NCI-H1436 (cell line): ENCODE measurements at places on chromosomes 2 and 18.

- DNase-seq: peak; percentile 35
These were observed 825 bp downstream of the ITGA6 start for GRCh38 chr2:172427990-172428831.

GRCh38 chr2:74760875-74761630, 72.9 kb upstream of the HK2 start:
- no peak for DNase-seq

DNA sequence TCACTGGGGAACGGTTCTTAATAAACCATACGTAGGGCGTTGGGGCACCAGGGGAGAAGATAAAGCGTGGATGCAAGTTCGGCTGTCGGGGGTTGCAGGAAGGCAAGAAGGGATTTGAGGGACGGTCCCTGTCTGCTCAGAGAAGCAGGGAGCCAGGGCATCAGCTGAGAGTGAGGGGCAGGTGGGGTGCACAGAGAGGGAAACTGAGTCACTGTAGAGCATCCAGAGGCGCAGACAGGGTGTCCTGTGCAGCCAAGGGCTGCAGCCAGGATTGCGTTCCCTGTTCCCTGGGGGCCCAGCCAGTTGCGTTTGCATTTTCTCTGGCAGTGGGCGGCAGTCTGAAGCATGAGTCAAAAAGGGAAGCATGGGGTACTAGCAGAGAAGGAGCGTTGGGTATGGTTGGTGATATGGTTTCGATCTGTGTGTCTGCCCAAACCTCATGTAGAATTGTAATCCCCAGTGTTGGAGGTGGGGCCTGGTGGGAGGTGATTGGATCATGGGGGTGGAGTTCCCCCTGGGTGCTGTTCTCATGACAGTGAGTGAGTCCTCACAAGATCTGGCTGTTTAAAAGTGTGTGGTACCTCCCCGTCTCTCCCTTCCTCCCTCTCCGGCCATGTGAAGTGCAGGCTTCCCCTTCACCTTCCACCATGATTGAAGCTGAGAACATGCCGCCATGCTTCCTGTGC, 202.9 kb downstream of the NDUFA10 start:
- no peak for DNase-seq

DNA sequence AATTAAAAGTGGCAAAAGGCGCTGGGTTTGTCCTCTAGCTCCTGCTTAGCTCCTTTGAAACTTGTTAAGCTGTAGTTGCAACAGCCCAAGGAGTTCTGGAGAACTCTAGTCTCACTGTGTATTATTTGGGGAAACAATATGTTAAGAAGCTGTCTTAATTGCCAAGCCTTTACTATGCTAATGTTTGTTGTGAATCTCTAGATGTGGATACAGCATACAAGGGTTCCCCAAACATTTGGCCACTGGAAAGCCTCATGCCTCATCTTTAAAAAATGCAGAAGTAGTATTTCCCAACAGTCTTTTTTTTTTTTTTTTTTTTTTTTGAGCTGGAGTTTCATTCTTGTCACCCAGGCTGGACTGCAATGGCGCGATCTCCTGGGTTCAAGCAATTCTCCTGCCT, 236.7 kb downstream of the PRKCE start:
- DNase-seq: no peak

DNA sequence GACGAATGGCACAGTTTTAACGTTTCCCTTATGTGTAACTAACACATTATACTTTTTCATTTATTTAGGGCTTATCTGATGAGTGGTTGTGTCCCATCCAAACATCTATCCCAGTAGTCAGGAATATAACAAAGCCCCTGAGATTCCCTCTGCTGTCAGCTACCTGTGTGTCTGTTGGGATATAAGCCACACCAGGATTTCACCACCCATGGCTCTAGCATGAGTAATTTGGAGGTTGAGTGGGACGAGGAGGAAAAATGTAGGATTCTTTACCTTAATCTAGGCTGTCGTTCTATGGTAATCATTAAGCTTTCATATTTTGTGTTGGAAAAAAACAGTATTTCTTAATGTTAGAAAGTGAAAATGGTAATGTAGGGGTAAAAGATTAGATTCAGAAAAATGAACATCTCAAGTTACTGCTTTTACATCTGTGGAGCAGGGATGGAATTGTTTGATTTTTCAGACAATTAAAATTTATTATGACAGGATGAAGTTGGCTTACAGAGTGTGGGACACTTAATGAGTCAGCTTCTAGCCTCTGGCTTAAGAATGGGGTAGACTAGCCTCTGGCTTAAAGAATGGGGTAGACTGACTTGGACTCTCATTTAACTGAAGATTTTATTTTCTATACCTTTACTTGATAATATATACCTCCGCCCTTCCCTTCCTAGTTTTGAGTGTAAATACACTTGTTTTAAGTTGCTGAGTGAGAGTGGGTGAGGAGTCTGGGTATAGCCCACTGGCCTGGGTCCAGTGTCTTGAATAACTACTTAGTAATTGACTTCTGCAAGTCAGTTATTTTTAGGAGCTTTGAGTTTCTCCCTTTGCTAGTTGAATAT, 88.5 kb upstream of the RANBP2 start:
- no peak for DNase-seq

DNA sequence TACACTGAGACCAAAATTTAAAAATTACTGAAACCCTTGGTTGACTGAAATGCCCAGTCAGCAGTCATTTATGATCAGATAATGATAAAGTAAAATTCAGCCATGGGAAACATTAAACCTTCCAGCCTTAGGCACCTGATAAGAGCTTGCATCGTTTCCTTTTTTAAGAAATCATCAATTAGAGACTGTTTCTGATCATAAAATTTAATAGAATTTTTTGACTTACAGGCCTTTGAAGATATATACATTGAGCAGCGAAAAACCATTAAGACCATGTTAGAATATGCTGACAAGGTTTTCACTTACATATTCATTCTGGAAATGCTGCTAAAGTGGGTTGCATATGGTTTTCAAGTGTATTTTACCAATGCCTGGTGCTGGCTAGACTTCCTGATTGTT, 99.6 kb upstream of the CSRNP3 start:
- no peak for DNase-seq

DNA sequence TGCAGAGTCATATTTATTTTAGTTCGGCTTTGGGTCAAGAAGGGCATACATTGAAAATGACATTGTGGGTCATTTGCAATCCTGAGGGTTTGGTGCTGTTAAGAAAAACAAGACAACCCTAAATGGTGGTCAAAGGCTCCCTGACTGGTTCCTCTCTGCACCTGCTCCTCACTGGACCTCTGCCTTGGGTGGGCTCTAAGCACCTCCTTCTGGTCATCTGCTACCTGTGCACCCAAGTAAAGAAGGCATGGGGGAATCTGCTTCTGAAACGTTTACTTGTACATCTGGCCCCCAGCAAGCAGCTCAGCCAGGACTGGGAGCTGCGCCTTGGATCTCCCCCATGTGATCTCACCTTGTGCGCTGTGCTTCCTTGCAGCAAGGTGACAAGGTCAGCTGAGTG, 55.2 kb upstream of the MAL start:
- DNase-seq: no peak

GRCh38 chr2:191728750-191729624, 51.1 kb downstream of the NABP1 start:
- DNase-seq: no peak

- no peak for DNase-seq
These were observed 757.7 kb downstream of the KCNJ3 start for GRCh38 chr2:155456222-155456621.

GRCh38 chr18:36031407-36031806, 36.0 kb downstream of the RPRD1A start:
- DNase-seq: no peak
